ENCODE measurements at places on chromosomes 3 and 15.

DNA sequence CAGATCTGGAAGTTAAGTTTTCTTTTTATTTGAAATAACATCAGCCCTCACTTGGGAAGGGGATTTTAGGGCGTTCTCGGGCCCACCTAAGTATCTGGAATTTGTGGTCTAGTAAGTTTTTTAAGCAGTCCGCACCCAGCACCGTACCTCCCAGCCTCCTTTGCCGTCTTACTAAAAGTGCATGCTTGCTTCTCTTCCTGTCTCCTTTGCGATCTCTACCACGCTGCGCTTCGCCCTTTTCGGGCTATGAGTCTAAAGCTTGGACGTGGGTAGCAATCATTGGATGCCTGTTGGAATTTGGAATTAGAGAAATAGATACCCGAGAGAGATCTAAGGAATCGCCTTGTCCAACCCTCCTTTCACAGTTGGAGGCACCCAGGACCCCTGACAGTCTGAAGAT, 1.1 kb downstream of the THSD4 start:
- DNase-seq: peak; percentile 61

GRCh38 chr3:53161450-53161819, 426 bp downstream of the PRKCD start:
- peak; percentile 20 for DNase-seq

DNA sequence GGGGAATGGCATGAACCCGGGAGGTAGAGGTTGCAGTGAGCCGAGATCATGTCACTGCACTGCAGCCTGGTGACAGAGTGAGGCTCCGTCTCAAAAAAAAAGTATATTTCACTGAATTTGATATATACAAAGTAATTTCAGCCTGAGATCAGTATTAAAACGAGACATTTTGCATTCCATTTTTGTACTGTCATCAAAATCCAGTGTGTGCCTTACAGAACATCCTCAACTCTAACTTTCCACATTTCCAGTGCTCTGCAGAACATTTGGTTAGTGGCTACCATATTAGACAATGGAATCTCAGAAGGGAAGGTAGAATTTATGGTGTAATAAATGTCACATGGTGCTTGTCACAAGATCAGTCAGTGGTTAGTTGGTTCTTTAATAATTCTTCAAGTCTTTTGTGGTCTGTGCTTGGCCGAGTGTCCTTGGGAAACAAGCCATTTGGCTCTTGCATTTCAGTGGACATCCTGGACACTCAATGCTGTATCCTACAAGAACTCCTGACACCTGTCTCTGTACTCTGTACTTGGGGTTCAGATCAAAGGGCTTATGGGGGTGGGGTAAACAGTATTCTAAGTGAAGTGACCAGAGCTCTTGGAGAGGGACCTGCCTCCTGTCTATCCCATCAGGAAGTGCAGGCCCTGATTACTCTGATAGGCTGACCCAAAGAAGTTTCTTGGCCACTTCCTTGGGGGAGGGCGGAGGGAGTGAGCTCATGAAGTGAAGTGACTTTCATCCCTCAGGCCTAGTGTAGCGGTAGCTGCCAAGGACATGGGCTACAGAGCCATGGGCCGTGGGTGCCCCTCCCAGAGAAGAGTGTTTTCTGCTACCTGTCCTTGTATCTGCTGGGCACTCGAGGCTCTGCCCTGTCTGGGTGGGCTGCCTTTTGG, 3.7 kb downstream of the ACVR2B start:
- DNase-seq: no peak

GRCh38 chr3:169694117-169694516, 30.6 kb upstream of the MECOM start:
- DNase-seq: no peak

GRCh38 chr15:99719096-99719541, 14.1 kb downstream of the LYSMD4 start:
- no peak for DNase-seq

GRCh38 chr15:44069489-44069888, 125.6 kb downstream of the FRMD5 start:
- DNase-seq: no peak

GRCh38 chr3:64634417-64634816, 53.4 kb downstream of the ADAMTS9 start:
- no peak for DNase-seq

GRCh38 chr3:186322761-186323160, 39.3 kb downstream of the DGKG start:
- no peak for DNase-seq

GRCh38 chr3:3027976-3028567, 82.1 kb downstream of the IL5RA start:
- DNase-seq: no peak

DNA sequence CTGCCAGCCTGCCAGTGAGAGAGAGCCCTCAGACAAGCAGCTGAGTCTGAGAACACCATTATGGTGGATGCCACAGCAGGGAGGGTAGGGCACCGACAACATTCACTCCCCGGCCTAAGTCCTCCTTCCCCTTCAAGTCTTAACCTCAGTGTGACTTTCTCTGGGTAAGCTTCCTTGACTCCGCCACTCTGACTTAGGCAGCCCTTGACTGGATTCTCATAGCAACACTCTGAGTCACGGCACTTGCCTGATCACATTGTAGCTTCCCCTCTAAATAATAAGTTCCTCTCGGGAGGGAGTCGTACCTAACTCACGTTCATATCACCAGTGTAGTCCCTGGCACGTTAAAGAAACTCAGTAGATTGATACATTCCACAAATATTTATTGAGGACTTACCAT, 180.5 kb downstream of the FOXB1 start:
- peak; percentile 25 for DNase-seq

- no peak for DNase-seq
These were observed 286.3 kb upstream of the ROBO2 start for GRCh38 chr3:76753599-76753998.

DNA sequence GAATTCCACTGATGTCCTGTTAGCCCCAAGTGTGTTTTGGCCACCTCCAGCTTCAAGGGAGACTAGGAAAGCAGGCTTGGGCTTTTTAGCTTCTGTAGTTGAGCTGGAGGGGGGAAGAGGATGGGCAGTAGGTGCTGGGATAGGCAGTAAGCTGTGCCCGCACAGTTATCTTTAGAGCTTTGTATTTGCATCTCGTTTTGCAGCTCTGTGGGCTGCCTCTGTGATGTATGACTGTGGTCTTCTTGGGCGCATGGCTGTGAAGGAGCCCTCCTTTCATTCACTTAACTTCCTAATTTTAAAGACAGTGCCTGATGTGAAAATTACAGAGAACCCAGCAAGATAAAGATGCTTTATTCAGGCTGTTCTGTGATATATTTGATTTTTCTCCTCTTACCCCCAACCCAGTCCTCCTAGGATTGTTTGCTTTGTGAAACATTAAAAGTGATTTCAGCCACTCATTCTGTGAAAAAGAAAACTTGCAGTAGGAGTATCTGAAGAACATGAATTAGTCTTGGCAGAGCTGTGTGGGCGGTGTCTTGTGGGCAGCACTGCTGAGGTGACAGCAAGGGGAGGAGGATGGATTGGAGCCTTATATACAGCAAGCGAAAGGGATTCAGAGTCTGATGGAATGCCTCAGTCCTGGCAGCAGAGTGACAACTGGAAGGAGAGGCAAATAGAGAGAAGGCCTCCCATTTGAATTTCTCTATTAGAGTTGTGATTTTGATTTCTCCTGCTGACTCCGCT, 74.3 kb downstream of the LARS2 start:
- no peak for DNase-seq

- DNase-seq: no peak
These were observed 95.8 kb upstream of the CTDSPL start for GRCh38 chr3:37765591-37766488.

DNA sequence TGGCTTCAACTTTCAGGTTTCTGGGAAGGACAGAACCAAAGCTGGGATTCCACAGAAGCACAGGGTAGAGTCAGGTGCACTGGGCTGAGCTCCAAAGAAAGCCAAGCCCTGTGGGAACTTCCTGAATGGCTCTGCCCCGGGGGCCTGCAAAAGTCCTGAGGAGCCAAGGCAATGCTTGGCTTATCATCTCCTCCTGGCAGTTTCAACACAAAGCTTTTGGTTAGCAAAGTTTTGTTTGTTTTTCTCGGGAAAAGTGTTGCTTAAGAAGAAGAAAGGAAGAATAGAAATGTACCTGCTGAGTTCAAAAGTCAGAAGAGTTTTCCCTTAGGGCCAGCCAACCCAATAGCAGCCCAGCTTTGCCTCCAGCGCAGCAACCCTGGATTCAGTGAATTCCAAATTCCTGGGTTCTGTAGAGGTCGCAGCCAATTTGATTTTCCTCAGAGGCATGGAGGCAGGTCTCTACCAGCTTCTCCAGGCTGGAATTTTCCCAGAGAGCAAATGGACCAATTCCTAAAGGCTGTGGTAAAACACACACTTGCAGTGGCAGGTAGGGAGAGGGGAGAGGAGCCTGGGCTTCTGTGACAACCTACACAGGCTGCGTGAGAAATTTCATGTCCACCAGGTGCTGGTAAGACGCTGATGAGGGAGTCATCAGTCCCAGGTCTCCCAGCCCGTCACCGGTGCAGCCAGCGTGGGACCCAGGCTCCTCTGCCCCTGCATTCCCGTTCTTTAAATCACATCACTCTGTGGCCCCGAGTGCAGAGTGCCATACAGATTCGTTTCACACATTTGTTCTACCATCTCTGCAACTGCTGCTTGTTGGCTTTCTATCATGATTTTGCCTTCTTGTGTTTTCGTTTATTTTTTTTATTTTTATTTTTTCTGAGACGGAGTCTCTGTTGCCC, 54.3 kb upstream of the SNRPA1 start:
- peak; percentile 73 for DNase-seq

DNA sequence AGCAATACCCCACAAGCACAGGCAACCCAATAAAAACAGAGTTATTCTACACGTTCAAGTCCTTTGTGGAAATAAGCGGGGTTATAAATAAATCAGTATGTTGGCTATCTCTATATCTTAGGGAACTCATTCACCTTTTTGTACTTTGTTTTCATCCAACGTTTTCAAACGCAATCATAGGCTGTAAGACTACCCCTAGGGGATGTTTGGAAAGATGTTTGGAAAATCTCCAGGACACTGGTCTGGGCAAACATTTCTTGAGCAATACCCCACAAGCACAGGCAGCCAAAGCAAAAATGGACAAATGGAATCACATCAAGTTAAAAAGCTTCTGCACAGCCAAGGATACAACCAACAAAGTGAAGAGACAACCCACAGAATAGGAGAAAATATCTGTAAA, 70.1 kb downstream of the CLDN11 start:
- DNase-seq: peak; percentile 70

DNA sequence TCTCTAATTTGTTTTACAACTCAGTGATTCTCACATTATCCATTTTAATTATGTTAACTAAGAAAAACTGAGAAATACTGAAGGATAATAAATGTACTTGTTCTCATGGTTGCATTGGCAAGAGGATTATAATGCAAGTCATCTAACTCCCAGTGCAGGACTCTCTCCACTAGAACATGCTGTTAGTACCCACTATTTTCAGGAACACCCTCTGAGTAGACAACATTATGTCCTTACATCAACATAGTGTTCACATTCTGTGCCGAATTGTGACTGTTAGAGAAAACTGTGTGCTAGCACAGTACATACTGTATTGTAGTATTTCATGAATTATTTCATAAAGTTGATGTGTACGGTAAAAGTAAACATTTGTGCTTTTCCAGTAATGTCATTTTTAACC, 80.1 kb downstream of the LEKR1 start:
- DNase-seq: no peak

DNA sequence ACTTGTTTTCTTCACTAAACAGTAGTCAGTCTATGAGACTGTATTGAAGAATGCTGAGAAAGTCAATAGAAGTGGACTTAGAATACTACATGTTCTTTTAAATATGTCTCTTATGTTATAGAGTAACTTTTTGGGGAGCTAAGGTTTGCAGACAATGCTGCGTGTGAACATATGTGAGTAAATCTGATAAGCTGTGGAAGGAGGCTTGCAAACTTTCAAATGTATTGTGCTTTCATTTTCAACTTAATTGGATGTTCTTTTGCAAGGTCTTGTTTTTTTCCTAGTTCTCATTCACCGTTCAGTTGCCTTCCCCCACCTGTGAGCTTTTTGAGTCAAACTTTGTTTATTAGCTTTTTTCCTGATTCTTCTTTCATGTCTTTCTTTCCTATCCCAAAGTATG, 176.2 kb downstream of the LPP start:
- DNase-seq: no peak

GRCh38 chr3:101170062-101170771, 150.2 kb downstream of the IMPG2 start:
- no peak for DNase-seq

GRCh38 chr3:31331278-31331677, 201.4 kb upstream of the STT3B start:
- DNase-seq: no peak

GRCh38 chr3:134198414-134198813, 52.2 kb downstream of the RYK start:
- no peak for DNase-seq

GRCh38 chr3:71504250-71505036, 79.1 kb downstream of the FOXP1 start:
- peak; percentile 83 for DNase-seq

DNA sequence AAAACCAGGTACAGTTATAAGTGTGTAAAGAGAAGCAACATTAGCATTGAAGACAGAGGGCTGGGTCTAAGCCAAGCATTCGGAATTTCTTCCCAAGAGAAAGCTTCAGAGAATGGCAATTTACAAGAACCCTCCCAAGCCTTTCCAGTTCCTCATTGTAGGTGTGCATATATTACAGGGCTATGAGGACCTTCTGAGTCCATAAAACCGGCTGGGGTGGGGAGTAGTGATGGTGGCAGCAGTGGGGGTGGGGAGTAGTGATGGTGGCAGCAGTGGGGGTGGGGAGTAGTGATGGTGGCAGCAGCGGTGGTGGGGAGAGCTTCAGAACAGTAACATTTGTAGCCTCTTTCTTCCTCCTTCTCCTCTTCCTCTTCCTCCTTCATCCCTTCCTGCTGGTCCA, 368.7 kb upstream of the UMPS start:
- DNase-seq: no peak

DNA sequence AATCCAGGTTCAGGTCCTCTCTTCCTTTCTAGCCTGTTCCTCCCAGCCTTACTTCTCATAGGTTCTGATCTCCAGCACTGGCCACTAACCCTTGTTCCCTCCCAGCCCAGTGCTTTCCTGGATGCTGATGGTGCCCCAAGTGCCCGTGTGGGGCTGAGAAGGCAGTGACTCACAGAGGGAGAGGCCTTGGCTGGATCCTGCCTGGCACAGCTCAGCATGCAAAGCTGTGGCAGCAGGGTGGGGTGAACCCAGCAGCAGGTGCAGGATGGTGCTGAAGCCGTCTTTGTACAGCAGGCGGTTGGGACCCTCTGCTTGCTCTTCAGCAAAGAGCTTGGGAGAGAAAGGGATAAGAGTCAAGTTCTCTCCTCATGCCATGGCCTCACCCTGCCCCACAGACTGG, 7.6 kb downstream of the LPCAT4 start:
- DNase-seq: peak; percentile 45
